Hepatic stellate cell (primary cell): ENCODE measurements at places on chromosomes 4 and X.

DNA sequence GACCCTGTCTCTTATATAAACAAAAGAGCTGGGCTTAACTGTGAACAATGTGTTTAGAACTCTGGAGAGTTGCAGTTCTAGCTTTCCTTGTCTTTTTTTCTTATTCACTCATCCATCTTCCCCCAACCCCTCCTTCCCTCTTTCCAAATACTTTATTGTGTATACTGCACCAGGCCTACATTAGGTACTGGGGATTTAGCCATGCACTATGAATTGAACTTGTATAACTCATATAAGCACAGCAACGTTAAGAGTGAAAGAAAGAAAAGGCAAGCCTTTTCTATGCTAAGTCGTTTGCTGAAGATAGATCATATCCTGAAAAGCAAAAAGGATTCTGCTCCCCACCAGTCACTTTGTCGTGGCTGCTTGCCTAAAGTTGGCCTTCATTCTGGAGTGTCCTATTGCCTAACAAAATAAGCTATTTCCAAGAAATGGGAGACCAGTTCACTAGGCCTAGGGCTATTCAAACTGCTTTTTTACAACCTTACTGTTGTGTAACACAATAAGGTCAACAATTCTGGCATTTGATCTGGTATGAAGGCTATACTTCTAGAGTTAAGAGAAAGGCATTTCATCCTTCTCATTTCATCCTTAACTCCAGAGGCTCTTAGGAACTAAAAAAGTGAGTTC is 32.2 kb downstream of the CCNI start:
- no peak for DNase-seq

GRCh38 chrX:153214934-153215333 is 35.9 kb downstream of the MAGEA1 start:
- DNase-seq: no peak

DNA sequence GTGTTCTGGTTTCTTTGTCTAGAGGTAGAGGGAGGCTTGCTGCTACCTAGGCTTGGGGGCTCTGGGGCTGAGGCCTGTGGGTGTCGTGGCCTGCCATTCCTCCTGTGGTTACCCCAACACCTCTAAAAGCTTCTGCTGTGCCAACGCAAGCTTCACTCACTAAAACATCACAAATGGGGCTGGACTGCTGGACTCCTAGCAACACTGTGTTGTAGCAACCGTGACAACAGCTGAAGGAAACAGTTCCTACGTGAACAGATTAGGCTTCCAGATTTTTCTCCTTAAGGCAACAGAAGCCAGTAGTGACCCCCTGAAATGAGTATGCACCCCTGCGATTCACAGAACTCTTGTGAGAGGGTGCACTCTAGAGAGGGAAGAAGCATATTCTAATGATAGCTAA is 138.3 kb upstream of the TEX13D start:
- no peak for DNase-seq

DNA sequence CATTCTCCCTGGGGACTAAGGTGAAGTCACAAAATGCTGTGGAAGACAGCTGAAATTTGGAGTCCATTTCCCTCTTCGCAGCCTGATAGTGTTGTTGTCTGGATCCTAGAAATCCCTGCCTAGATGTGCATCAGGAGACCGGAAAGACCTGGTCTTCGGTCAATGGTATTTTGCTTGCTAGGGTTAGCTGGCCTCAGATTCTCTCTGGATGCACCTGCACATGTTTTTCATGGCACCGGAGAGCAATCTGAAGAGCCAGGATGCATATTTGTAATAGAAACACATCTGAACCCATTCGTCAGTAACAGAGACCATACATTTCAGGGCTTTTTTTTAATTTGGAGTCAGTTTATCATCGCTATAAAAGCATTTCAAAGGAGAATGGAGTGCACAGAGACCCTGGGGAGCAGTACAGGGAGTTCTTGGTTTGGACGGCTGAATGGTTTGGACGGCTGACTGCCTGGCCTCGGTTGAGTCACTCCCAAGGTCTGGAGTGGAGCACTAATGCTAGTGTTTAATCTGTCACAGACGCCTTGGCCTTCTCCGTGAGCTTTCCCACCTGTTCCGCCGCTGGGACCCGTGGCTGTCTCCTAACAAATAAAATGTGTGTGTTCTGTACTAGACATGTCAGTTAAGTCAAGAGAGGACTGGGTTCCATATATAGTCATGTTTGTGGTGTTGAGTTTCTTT is 7.5 kb upstream of the PDLIM3 start:
- no peak for DNase-seq

DNA sequence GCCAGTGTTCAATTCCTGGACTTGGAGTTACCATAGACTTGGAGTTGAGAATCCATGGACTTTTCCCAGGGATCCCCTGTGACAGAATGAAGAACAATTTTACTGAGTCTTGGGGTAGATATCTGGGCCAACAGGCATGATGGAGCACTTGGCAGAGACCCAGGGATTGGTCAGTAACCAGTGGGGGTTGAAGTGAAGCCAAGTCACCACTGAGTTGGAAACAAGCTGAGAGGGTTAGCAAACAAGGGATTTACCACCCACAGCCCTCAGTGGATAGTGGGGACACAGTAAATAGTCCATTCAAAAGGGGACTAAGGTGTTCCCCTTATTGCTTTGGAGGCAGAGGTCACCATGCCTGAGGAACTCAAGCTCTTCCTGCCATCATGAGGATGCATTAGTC is 281.7 kb downstream of the PPP1R2C start:
- DNase-seq: no peak

GRCh38 chrX:41732260-41732659 is 8.3 kb downstream of the GPR82 start:
- no peak for DNase-seq

DNA sequence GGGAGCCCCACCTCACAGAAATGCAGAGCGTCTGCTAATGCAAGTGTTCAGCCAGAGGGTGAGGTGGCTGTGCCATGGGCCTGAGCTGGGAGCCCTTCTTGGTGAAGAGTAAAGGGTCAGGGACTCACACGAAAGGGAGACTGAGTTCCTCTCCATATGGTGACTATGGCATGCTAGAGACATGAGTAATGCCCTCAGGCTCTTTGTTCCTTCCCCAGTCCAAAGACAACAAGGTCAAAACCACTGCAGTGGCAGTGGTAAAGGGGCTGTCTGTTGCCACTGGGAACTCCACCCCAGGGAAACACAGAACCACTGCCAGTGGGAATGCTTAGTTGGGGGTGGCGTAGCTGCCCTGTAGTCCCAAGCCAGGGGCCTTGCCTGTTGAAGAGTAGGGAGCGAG is 22.4 kb downstream of the RAB40AL start:
- peak; percentile 46 for DNase-seq

DNA sequence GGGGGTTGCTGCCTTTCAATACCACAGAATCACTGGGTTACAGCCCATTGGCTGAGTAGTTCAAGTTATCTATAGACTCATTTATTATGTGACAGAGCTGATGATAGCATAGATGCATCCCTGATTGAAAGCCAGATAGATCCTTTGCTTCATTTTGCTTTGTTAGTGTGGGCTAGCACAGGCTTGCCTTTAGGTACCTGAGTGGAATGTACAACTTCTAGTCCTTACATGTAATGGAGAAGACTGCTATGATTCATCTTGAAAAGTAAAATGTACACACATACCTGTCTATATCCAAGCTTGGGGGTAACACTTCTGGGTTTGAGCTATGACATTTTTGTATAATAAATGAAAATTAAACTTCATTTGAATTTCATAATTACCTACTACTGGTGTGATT is 226.0 kb upstream of the FTHL17 start:
- DNase-seq: no peak

DNA sequence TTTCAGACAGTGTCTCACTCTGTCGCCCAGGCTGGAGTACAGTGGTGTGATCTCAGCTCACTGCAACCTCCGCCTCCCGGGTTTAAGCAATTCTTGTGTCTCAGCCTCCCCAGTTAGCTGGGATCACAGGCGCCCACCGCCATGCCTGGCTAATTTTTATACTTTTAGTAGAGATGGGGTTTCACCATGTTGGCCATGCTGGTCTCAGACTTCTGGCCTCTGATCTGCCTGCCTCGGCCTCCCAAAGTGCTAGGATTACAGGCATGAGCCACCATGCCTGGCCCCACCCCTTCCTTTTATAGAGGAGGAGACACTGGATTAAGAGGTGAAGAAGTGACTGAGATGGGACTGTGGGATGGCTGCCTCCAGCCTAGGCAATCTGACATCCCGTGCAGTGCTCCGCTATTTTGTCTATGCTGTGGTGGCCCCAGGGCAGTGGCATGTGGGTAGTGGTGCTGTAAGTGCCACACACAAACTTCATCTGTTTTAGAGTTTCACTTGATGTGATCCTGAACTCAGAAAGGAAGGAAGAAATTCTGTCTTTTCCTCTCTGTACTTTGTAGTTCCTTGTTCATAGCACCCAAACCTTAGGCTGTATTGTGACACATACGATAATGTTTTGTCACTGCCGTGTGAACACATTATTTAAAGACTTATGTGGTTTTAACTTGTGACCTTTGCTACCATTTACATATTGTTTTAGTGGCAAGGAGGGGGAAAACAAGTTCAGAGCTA is 48.9 kb downstream of the FNIP2 start:
- DNase-seq: no peak

- DNase-seq: peak; percentile 17
These were observed 139.2 kb upstream of the ANK2 start for GRCh38 chr4:112910109-112910736.

- no peak for DNase-seq
These were observed 19.7 kb upstream of the DOCK11 start for GRCh38 chrX:118475903-118476302.

DNA sequence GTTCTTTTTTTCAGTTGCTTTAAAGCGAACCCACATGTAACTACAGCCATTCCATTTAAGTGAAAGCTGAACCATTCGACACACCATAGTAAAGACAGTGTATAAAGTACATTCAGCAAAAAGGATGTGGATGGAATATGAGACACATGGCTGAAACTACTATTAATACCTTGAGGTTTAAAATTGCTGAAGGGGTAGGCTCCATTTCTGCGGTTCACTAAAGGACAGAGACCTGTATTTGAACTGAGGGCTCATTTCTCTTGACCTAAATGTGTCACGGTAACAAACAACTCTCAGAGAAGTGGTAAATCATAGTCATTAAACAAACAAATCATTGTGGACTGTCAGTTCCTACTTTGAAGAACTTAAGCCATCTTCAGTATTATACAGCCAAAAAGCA is 1085.6 kb upstream of the TENM3 start:
- no peak for DNase-seq

- DNase-seq: peak; percentile 26
These were observed 69.8 kb downstream of the SHROOM3 start for GRCh38 chr4:76504613-76505465.

DNA sequence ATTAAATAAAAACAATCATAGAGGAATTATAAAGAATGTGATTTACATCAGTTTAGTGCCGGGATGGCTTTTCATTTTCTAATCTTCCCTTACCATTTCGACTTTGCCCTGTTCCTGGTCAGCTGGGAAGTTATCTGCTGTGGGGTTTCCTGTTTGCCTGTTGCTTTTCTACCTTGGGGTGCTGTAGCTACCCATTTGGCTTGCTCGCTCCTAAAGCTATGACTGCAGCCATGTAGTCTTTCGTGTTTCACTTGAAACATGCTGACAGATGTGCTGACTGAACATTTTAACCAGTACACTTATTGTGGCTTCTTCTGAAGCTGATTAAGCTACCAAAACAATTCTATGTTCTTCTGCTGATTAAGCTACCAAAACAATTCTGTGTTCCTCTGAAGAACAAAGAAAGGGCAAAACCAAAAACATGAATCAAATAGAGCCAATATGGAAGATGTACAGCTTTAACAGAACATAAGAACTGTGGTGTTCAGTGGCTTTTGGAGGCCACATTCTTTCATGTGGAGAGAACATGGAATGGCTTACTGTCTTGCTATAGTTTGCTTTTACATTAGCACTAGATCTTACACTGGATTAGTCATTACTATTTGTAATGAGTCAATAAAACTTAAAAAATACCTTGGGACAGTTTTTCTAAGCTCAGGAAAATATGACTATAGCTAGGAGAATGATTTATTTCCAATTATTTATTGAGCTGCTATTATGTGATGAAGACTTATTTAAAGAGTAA is 440.4 kb downstream of the SPRY1 start:
- DNase-seq: no peak

DNA sequence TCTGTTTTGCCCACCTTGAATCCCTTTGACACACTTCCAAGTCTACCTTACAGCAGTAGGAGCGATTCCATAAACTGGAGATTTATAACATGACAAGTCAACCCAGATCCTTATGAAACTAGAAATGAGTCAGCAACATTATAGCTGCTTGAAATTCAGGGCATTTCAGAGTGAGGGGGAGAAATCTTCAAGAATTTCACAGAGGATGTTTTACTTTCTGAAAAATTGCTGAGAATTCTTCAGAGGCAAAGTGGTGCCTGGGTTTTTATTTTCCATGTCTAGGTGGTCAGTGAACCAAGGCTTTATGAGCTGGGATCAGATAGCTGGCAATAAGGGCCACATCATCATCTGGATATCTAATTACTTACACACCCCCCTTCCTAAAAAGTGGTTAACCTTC is 119.8 kb downstream of the PPARGC1A start:
- peak; percentile 6 for DNase-seq

- no peak for DNase-seq
These were observed 5.3 kb upstream of the CAMK2D start for GRCh38 chr4:113766882-113767281.

- DNase-seq: no peak
These were observed 29.3 kb downstream of the MMGT1 start for GRCh38 chrX:135944486-135944885.

- DNase-seq: no peak
These were observed 7.2 kb upstream of the DDX60L start for GRCh38 chr4:168487282-168488035.

DNA sequence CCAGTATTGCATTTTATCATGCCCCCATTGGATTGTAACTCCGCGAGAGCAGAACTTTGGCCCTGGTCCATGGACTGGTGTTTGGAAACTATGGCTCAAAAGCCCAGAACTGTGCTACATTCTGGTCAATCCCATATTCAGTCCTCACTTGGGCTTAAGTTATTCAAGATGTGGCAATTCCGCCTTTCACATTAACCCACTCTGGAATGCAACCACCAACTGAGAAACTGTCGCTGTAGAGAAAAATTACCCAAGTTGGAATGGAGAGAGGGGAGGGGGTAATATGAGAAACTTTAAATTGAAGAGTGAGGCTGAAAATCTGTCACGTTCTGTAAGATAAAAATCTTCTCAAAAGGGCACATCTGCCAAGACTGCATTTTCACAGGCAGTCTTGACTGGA is 189.6 kb upstream of the NHS start:
- no peak for DNase-seq

- no peak for DNase-seq
These were observed 9.5 kb downstream of the EPGN start for GRCh38 chr4:74317616-74318246.

DNA sequence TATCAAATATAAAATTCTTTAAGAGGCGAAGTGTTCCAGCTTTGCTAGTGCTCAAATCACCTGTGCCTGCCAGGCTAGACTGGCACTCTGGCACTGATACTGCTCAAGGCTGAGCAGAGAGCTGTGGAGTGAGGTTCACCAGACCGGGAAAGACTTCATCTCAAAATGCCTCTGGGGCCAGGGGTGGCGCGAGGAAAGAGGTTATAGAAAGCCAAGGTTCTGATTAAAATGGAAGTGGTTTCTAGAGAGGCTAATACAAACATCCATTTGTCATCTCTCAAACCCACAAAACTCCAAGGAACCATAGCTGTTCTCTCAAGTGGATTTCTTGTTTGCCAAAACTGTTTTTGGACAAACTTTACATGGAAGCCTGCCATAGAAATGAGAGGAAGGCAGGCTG is 41.5 kb downstream of the F11 start:
- DNase-seq: no peak

GRCh38 chr4:169109035-169109675 is 99.1 kb upstream of the CBR4 start:
- DNase-seq: no peak

GRCh38 chr4:62156205-62156604 is 956.1 kb downstream of the ADGRL3 start:
- DNase-seq: no peak

GRCh38 chr4:13981499-13981898 is 354.0 kb upstream of the BOD1L1 start:
- no peak for DNase-seq
